Hematopoietic multipotent progenitor cell (in vitro differentiated cells): ENCODE measurements at places on chromosomes 13 and 19.

DNA sequence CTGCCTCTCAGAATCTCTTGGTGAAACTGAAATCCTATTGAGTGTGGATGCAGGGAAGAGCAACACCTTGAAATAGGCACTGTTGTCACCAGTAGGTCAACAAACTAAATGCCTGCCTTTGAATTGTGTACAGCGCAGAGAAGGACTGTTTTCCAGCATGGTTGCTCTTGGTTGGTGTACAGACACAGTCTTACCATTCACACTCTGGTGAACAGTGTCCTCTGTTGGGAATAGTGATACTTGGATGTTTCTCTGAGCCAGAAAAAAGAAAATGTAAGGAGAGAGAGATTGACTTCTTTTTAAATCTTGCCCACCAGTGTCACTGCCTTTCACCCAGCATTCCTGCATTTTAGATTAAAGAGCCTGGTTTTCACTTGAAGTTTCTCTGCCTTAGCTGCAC is 179.7 kb downstream of the STK24 start:
- no peak for DNase-seq

DNA sequence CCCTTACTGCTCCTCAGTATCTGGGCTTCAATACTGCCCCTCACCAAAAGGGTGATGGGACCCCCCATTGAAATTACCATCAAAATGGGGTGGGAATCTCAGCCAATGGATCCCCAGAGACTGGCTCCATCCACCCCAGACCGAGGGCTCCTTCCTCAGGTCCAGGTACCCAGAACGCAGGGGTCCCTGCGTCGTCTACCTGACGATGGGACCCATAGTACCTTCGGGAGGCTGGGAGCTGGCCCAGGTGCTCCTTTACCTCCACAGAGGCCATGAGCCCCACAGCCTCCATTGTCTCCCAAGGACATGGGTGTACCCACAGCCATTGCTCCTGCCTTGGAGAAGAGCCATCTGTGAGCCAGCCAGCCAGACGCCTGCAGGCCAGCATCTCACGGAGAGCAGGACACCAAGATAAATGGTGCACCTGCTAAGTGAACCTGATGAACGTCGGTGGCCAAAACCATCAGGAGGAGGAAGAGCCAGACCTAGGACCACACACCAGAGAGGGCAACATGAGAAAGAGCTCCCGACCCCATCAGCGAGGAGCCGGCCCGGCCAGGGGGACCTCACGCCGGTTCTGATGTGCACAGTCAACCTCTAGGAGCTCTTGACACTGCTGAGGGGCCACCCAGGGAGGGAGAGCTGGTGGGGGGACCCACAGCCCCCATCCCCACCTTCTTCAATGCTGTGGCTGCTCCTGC is 156.8 kb upstream of the SOX1 start:
- no peak for DNase-seq

DNA sequence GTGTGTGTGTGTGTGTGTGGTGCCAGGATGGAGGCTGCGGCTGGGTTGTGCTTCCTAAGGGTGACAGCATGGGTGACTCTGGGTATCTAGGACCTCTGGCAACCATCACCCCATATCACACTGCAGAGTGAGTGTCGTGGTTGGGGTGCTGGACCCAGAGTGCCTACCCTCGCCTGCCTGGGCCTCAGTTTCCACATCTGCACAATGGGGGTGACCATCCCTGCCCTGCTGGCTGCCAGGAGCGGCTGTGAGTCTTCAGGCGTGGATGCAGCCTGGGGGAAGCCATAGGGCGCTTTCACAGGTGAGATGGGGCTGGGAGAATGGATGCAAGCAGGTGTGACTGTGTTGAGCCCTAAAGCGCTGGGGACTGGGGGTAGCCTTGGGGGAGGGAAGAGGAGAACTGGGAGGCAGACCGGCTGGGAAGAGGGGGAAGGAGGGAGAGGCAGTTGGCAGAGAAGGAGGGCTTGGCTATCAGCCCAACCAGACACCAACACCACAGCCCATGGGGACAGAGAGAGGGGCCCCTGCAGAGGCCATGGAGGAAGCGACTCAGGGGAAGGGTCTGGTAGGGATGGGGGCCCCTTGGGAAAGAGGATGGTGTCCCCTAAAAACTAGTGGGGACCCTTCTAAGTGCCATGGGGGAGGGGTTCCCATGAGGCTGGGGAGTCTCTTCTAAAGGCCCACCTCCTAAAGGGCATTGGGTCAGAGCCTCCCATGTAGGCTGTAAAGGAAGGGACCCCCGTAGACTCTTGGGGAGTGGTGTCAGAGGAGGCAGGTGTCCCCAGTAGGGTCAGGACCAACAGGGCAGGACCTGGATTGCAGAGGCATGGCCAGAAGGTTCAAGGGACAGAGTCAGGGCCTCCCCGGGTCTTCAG is 1.7 kb downstream of the PLPPR2 start:
- no peak for DNase-seq

- DNase-seq: no peak
Observed at GRCh38 chr13:76000131-76000530, 364.0 kb downstream of the LMO7 start.

GRCh38 chr19:46803555-46803954 is 15.2 kb upstream of the SLC1A5 start:
- no peak for DNase-seq
